ENCODE measurements at places on chromosomes 1 and 21.
A peak's percentile ranks its signal among the peaks of the same experiment; 100 is the strongest.

DNA sequence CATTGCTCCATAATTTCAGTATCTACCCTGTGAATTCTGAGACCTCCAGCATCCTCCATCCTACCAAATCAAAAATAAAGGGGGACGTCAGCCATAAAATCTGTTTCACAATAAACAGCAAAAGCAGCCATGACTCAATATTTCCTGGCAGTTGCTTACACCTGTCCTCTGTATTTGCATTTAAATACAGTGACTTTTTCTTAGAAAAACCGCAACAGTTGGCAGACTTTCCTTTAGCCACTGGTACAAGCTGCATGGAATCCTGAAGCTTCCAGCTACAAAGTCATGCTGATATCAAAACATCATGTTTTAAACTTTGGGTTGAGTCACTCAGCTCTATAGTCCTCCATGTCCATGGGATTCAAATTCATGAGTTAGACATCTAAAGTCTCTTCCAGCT, 278.0 kb upstream of the KAZN start:
- no peak for DNase-seq

GRCh38 chr21:29696937-29697336, 242.9 kb downstream of the GRIK1 start:
- DNase-seq, result no peak

DNA sequence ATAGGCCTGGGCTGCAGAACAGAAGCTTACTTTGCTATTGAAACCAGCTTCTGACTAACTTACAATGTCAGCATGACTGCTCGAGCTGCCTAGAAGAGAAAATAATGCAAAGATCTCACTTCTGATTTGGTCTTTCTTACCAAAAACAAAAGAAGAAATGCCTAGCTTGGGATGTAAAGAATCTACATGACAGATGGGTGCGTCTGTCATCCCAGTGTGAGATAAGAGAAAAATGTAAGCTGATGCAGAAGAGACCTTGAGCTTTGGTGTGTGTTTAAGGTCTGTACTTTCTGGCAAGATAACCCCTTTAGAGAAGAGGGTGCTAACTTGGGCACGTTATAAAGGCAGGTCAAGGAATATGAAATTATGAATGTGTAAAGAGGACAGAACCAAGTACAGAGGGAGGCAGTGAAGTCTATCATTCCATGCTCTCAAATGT, 3.6 kb downstream of the FAM20B start:
- DNase-seq, result no peak

DNA sequence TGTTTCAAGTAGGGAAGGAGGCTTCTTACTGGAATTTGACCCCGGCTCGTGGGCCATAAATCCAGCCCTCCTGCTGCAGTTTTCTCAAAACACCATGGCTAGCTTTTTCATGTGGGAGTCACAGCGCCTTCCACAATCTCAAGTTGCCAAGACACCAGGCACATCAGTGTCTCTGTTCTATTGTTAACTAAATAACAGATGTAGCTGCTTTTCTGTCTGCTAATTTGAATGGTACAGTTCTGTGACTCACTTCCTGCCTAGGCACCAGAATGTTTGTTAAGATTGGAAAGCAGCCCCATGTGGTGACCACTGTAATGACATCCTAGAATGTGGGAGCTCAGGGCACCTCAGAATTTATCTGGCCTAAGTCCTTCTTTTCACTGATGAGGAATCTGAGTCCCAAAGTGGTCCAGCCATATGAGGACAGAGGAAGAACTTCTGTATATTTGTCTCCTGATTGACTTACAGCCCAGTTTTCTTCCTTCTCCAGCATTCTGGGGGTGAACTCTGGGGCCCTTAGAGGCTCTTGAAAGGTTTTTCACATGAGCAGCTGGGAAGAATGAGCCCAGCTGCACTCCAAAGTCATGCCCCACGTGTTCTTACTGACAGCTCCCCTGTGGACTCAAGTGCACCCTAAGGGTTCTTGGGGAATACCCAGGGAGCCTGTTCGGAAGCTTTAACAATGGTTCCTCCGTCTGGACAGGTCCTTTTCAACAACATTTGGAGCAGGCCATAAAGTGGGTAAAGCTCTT, 27.5 kb downstream of the TRIM45 start:
- no peak for DNase-seq

DNA sequence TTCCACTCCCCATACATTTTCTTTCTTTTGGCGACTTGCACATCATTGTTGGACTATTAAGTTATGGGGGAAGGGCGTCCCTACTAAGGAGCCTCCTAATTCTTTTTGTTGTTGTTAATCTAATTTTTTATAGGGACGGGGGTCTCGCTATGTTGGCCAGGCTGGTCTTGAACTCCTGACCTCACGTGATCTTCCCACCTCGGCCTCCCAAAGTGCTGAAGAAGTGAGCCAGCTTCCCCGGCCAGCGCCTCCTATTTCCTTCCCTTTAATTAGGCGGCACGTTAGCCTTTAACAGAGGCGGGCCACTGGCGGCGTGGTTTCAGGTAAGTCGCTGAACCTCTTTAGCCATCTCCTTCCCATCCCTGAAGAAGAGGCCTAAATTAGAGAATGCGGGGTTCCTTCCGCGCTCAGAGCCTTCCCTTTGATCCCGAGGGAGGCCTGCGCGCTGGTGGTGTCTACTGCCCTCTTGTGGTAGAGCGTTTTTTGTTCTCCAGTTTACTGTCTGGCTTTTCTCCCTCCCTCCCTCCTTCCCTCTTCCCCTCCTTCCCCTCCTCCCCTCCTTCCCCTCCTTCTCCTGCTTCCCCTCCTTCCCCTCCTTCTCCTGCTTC, 38.1 kb downstream of the TNFRSF9 start:
- DNase-seq, result peak; percentile 61

- no peak for DNase-seq
Observed at GRCh38 chr1:30768830-30769718, 11.5 kb upstream of the LAPTM5 start.

DNA sequence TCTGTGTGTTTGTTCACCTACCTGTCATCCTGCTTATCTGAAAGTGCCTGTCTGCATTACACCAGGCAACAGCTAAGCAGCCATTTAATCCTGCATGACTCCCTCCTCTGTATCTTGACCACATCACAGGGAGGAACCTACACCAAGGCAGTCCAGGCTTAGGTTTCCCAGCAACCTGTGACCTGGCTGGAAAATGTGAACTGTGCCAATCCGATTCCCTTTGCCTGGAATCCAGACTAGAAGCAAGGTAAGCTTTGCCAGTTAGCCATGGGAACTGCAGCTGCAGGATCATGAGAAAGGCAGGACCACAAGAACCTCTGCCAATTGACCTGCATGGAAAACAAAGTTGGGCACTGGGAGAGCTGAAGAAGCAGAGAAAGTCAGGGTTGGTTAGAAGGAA, 6.3 kb upstream of the ATP1B1 start:
- no peak for DNase-seq

DNA sequence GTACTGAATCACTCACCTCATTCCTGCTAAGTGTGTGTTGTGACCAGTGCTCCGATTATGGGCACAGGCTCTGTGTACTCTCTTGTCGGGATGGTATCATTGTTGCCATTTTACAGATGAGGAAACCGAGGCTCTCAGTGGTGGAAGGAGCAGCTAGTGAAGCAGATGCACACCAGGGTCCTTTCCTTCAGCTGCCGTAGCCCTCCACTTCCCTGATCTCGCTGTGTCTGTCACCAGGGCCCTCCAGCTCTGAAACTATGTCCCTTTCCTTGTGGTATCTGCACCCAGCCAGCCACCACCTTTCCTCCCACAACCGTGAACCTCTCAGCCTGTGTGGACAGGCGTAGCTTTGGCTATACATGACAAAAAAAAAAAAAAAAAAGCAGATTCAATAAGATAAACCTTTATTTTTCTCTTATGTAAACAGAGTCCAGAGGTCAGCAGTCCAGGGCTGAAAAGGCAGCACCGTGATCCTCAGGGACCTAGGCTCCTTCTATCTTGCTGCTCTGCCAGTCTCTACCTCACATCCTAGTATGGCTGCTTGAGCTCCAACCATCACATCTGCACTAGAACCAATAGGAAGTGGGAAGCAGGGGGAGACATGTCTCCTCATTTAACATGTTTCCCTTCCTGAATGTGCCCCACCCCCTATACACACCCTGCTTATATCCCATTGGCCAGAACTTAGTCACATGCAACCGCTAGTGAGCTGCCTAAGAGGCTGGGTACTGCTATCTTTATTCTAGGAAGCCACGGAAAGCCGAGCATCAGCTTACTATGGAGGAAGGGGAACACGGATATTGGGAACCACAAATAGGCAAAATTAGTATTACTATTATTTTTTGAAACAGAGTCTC, 44.3 kb downstream of the TMEM51 start:
- DNase-seq, result no peak

DNA sequence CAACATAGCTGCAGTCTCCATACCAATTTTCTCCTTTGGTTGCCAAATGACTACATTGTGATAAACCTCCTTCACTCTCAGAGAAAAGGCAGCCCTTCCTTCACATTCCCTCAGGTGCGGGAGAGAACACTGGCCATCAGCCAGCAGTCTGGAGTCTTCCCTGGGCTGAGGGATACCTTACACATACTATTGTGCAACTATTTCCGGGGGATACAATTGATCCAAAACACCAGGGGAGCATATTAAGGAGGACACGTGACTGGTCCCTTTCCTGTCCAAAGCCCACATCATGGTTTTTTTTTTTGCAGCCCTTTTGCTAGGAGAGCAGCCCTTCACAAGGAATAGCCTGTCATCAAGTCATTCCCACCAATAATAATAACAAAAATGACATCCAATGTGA, 172.1 kb upstream of the ZRANB2 start:
- DNase-seq, result no peak

DNA sequence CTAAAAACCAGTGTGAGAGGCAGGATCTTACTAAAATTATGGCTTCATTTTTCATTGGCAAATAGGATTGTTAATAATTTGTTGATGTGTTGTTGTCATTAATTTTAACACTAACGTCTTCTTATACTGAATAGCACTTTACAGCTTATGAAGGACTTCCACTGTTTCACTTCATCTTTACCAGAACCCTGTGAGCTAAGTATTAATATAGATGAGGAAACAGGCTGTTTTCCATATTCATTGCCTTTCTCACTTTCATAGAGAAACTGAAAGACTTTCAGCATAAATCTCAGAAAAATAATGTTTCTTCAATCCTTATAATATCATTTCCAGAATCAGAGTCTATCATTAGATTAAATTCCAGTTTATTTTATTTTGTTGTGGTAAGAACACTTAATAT, 8.5 kb downstream of the MAP10 start:
- DNase-seq, result no peak

DNA sequence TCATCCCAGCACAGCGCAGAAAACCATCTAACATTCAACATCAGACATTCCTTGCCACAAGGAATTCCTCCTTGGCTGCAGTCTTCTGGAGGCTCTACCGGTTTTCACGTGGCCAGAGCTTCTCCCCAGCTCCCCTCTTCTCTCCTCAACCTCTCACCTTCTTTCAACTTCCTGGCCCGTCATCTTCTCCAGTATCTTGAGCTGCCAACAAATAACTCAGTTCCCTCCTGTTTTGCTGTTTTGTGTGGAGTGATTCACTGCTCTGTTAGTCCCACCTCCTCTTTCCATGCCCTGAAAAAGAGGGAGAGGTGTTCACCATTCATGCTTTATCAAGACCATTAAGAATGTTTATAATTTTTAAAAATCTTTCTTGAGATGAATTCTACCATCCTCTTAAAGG, 32.6 kb downstream of the PIGM start:
- DNase-seq, result no peak

DNA sequence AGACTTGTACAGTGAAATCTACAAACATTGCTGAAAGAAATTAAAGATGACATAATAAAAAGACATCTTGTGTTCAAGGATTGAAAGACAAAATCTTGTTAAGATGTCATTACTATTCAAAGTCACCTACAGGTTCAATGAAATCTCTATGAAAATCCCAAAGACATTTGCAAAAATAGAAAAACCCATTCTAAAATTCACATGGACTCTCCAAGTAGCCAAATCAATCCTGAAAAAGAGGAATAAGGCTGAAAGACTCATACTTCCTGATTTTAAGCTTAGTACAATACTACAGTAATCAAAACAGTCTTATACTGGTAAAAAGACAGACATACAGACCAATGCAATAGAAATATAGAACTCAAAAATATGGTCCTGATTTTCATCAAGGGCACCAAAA, 78.6 kb downstream of the PCSK9 start:
- no peak for DNase-seq

GRCh38 chr1:110346690-110347089, 7.5 kb downstream of the RBM15 start:
- DNase-seq, result no peak

DNA sequence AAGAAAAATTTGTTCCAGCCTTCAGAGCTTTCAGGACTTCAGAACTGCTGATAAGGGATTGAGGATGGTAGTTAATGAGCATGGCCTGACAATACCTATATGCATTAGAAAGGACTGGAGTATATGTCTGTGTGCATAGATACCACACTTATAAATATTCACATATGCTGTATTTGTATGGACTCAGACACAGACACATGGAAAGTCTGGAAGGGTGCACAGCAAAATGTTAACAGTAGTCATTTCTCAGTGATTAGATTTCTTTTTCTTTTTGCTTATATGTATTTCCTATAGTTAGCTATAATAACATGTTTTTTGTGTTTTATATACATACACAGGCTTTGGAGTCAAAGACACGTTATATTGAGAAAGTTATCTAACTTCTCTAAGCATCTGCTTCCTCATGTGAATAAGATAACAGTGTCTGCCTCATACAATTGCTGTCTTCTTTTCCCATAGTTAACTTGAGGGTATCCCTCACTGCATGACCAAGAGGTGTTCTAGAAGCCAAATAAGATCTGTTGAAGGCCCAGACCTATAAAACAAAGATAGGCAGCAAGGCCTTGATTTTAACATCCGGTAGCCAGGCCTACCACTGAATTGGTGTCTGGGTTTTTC, 31.3 kb downstream of the INPP5B start:
- no peak for DNase-seq

DNA sequence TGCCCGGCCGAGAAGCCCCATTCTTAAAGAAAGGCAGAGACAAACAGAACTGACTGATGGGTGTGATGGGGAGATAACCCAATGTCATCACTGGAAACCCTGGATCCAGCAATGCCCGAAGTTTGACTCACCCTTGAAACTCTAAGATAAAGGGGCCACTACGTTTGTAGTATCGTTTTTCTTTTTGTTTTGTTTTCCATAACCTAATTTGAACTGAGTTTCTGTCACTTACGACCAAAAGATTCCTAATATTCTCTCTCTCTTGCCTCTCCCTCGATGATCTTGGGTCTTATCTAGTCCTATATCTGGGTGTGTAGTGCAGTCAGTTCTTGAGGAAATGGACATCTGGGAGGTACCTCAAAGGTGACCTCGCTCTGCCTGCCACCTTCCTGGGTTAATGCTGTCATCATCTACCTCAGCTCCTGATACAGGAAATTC, 57.8 kb upstream of the ID3 start:
- no peak for DNase-seq

Measured in SHP77 treated with DMSO at 0.1 percent for 48 hours (cell line).